ENCODE measurements at places on chromosomes 1 and 21.

DNA sequence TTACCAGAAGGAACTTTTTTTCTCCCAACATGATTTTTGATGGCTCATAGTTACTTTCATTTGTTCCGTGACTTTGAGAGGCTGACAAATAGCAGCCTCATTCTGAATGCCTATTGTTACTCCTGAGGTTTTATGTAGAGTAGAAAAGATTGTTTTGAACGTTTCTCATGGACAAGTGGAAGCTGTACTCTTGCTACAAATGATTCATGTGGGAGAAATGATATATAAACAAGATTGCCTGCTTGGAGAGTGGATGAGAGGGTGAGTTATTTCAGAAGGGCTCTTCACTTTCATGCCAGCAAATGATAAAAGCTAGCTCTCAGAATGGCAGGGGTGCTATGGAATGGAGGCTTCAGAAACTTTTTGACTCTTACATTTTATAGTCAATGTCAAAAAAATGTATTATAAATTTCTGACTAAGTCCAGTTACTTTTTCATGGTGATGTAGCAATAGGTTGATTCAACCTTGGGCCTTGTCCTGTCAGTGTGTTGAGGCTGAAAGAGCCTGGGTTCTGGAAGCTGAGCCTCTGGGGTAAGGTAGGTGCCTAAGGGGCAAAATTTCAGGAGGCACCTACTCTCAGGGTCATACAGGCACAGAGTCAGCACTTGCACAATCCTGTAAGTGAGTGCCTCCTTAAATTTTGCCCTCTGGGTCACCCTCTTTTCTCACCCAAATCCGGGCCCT is 19.4 kb downstream of the JUN start:
- peak; percentile 78 for DNase-seq

DNA sequence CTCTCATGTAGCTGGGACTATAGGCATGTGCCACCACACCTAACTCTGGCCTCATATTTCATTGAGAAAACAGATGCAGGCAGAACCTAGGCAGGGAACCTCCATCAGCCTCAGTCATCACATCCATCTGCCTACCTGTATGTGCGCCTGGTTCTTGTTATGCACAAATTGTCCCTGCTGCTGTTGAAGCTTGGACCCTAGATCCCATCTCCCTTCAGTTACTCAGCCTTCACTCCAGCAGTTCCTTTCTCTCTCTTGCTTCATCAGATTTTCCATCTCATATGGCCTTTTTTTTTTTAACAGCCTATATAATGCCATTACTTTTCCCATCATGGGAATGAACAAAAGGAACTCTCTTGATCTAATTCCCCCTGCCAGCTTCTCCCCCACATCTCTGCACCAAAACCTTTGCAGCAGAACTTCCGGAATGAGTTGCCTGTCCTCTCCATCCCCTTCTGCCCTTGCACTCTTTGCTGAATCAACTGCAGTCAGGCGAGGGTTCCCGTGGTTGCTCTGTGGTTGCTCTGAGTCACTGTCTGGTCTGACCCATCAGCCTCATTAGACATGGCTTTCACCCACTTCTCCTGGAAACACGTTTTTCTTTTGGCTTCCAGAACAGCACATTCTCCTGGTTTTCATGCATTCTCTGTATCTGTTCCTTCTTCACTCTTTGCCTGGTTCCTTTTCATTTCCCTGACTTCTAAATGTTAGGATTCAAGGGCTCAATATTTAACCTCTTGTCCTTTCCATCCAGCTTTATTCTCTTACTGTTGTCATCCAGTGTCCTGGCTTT is 41.5 kb downstream of the UBE4B start:
- DNase-seq, result no peak

- DNase-seq, result no peak
These were observed 12.1 kb downstream of the INKA2 start for GRCh38 chr1:111727056-111727455.

DNA sequence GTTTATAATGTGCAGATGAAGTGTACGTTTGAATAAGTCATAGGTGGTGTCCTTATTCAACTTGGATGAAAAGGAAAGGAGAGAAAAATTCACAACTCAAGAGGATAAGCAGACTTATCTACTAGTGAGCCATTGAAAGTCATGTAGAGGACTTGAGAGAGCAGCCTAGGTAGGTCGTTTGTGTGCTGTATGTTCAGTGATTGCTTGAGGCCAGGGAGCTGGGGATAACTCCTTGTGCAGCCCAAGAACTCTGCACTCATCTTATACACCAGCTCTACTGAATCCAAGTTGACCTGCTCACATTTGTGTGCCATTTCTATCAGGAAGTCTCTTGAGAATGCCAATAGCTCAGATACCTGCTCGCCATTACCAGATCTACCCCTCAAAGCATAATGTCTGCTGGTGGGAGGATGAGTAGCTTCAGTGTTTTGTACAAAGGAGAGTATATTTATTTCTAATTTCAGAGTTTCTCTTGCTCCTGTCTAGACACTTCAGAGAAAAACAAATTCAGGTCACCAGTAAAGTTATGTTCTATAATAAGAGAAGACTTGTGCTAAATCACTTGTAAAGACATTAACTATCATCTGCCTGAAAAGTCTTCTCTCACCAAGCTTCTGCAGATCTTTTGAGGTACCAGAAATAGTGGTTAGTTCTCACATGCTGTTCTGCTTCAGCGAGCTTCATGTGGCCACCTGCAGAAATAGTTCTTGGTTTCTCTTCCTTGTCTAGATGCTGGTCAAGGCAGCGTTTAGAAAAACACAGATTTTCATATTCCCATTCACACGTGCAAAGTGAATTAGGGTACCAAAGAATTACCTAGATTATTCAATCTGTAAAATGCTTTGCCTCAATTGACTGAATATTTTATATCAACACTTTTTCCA is 10.8 kb downstream of the S1PR1 start:
- no peak for DNase-seq

DNA sequence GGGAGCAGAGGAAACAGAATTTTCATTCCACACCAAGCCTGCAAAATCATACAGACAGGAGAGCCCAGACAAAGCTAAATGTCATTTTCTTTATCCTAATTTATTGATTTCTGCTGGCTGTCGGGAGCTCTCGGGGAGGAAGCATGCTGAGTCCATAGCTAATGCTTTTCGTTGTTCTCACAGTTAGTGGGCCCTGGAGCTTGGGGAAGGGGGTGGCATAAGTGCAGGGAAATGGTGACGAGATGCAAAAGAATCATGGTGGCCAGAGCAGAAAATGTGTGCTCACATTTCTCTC is 202.4 kb downstream of the TOMM20 start:
- no peak for DNase-seq

DNA sequence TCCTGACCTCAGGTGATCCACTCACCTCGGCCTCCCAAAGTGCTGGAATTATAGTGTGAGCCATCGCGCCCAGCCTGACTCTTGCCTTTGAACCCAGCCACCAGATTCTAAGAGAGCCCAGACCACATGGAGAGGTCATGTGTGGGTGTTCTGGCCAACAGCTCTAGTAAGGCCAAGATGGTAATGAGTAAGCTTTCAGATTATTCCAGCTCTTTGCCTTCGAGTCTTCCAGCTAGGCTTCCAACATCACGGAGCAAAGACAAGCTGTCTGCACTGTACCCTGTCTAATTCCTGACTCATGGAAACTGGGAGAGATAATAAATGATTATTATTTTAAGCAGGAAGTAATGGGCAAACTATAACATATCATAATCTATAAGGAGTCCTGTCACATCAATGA is 14.8 kb upstream of the ZFP69B start:
- DNase-seq, result no peak

GRCh38 chr1:214310777-214311690 is 30.1 kb downstream of the SMYD2 start:
- no peak for DNase-seq

DNA sequence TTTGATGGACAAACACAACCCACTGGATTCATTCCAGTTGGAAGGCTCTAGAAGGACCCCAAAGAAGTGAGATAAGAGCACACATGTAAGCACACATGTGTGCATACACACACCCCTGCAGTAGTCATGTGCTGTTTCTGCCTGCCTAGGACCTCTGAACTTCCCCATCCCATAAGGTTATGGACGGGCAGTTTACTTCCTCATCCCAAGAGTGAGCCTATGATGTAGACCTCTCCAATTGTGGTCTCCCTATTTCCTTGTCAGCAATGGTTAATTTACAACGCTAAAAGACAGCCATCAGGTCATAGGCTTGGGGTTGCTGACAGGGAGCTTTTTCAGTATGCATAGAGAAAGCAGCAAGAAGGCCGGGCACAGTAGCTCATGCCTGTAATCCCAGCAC is 15.4 kb upstream of the ADAR start:
- no peak for DNase-seq

GRCh38 chr1:107169615-107170014 is 28.8 kb downstream of the NTNG1 start:
- DNase-seq, result no peak

DNA sequence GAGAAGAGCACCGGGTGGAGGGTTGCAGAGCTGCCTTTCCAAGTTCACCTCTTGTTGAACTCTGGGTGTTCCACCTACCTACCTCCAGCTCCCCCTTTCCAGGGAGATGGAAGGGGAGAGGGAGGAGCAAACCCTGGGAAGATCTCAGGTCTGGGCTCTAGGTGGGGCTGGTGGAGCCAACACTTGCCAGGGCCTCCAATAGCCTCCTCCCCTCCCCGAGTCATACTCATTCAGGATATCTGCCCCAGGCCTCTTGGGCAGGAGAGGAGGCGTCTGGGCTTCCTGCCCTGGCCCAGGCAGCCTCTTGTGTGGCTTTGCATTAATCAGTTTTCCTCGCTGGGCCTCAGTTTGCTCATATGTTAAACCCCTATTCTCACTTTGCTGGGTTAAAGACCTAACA is 13.4 kb downstream of the RAP1GAP start:
- DNase-seq, result no peak

DNA sequence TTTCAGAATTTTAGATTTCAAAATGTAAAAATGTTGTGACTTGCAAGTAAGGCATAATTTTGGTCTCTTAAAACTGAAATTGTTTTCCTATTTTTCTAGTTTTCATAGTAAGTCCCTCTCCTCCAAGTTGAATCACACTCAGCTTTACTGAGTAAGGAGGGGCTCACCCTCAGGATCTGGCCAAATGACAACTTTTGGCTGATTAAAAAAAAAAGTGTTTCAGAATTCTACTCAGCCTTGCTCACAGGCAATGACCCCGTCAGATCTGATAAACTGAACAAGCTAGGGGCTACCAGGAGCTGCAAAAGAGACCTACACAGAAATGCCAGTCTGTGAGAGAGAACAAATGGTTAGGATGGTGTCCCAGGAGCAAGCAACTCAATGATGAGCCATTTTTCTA is 159.8 kb downstream of the PBX1 start:
- no peak for DNase-seq

- DNase-seq, result no peak
These were observed 193.4 kb downstream of the ATG4C start for GRCh38 chr1:62977366-62977765.
